ENCODE measurements at places on chromosomes 11 and 22.

DNA sequence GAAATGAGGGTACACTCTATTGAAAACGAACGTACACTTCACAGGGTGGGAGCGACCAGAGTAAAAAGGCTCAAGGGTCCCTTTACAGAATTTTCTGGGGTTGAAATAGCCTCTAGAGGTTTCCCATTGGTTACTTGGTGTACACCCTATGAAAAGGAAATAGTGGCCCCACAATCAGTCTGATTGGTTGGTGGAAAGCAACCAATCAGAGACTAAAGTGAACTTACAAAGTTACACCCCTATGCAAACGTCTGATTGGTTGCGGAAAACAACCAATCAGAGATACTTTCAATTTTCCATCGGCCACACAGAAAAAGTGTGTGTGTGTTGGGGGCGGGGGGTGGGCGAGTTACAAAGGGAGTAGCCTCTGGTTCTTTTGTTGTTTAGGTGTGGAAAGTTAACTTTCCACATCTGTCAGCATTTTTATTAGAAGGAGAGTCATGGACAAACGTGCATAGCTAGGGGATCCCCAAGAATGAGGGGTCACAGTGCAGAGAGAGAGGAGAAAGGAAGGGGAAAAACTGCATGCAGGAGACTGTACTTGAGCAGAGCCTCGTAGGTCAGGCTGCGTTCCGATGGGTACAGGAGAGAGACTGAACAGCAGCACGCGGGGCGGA lies 1152.1 kb downstream of the TBC1D22A start:
- DNase-seq: no peak

DNA sequence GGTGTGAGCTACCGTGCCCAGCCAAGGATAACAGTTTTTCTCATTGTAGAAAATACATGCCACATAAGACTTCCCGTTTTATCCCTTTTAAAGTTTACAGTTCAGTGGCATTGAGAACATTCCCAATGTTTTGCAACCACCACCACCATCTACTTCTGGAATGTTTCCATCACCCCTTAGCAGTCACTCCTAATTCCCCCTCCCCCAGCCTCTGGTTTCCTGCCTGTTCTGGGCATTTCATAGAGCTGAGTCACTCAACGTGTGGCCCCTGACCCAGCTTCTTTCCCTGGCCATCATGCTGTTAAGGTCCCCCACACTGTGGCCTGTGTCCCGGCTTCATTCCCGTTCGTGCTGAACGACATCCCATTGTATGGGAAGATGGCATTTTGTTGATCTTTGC lies 30.7 kb downstream of the FGF4 start:
- no peak for DNase-seq

- peak; percentile 31 for DNase-seq
These were observed 158.4 kb downstream of the TEAD1 start for GRCh38 chr11:12832480-12833224.

GRCh38 chr11:30350384-30350783 lies 27.5 kb downstream of the ARL14EP start:
- no peak for DNase-seq

GRCh38 chr11:34278693-34279297 lies 79.0 kb downstream of the ABTB2 start:
- no peak for DNase-seq

DNA sequence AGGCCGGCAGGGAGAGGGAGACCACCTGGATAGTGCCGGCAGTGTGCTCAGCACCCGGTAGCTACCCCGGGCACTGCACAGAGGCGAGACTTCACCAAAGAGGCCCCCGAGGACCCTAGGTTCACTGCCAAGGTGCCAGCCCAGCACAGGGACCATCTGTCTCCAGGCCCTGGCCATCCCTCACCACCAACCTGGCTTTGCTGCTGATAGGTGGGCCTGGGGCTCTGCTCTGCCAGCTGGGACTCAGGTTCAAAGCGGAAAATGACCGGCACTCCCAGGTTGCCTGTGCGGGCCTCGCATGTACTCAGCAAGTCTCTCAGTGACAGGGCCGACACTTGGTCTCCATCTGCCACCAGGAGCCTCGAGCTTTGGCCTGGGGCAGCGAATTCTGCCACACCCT lies 812.2 kb downstream of the BRD1 start:
- no peak for DNase-seq

- no peak for DNase-seq
These were observed 58.9 kb upstream of the PAX6 start for GRCh38 chr11:31869986-31870385.

- DNase-seq: no peak
These were observed 6.8 kb downstream of the ALDH3B2 start for GRCh38 chr11:67667490-67668191.

DNA sequence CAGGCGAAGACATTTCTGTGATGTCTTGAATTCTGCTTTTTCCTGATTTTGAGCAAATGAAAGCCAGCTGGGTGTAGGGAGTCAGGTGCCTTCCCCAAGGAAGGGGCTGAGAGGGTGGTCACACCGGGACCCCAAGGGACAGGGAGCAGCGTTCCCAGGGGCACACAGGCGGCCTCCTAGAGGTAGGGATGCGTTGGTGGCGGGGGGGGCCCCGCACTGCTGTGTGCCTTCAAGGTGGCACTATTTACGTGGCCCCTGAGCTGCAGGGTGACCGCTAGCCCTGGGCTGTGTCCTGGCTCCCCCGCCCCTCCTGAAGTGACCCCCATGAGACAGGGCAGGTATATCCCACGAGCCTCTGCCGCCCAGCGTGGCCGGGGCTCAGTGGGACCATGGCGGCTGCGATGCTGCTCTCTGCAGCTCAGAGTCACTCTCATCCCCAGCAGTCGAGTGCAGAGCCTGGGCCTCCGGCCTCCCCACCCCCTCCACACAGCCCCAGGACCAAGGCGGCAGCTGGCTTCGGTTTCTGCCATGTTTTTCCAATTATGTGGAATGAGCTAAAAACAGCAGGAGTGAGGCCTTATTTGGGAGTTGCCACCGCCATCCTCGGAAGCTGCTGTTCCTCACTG lies 60.9 kb downstream of the LRP5 start:
- DNase-seq: no peak
